A172 (cell line): ENCODE measurements at places on chromosomes 12 and 14. TPM values are rescaled to one million over a fixed set of nuclear protein-coding genes. Genes with fewer than 3 reads are reported as not detected.

DNA sequence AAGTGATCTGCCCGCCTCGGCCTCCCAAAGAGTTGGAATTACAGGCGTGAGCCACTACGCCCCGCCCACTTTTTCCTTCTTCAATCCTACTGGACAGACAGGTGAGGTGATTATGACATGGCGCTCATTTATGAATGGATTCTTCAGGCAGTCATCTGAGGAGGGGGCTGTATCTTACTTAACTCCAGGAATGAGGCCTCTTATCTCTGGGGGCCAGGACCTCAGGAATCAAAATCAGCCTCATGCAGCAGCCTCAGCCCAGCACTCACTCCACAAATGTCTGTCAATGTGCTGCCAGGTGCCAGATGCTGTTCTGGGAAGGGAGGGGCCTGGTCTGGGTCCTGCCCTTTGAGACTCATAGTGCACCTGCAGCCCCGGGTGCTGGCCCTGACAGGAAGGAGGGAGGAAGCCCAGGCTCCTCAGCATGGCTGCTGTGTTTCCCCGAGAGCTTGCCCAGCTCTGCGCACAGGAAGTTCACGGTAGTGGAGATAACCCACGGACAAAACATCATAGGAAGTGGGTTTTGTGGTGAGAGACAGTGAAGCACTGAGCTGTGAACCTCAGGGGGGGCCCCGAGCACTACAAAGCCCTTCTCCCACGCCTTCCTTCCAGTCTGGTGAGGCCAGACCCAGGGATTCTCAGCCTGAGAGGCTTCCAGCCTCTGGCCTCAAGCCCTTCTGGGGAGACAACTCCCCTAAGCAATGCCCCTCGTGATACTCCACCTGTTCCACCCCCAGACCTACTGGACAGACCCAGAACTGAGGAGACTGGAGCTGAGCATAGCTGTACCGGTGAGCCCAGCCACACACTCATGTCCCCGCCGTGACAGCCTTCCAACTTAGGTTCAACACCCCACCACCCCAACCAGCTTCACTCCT is 22.3 kb downstream of the GALNT6 start:
- DNase-seq, result peak; percentile 80

Gene AICDA
- not detected in 2 replicates for total RNA-seq

DNA sequence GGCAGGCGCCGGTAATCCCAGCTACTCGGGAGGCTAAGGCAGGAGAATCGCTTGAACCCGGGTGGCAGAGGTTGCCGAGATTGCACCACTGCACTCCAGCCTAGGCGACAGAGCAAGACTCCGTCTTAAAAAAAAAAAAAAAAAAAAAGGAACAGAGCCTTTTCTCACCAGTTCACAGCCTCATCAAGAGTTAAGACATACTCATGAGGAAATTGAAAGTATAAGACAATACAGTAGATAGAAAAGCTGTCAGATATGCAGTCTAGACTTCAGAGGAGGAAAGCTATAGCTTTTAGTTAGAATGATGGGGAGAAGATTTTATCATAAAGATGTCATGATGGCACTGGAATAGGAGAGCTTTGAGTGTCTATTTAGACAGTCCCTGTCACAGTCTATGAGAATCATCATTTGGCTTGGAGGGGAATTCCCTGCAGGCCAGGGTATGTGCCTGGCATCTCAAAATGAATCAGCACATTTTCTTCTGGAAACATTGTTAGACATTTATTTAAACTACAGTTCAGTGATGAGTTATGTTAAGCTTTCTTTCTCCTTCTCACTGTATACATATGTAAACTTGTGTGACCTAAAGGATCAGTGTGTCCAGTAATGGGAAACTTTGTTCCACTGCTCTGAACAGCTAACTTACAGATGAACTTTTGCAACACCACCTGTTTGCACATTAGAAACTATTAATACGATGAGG is 2.9 kb upstream of the RAB35 start:
- peak; percentile 51 for DNase-seq

Gene CPNE6
- total RNA-seq, result not detected in 2 replicates

DNA sequence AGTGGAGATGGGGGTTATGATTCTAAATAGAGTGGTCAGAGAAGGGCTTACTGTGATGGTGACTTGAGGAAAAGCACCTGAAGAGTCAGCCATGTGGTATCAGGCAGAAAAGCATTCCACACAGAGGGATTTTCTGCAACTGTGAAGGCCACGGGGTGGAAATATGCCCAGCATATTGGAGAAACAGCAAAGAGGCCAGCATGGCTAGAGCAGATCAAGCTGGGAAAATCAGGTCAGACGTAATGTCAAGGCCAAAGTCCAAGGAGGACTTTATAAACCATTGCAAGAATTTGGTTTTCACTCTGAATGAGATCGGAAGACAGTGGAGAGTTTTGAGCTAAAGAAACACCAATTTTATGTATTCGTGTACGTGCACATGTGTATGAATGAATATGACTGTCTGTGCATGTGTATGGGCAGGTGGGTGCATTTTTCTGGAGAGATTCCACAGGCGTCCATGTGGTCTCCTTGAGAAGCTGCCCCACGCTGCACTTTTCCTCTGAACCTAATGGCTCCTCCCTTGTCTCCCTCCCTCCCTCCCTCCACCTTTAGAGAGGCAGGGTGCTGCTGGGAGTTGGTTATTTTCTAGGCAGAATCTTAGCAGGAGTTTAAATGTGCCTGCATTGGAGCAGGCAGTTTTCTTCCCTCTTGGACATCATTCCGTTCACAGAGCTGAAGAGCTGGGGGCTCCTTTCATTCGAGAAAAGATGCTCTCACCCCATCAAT is 97.4 kb upstream of the PPP4R3A start:
- DNase-seq, result no peak

Gene KRT5
- total RNA-seq, result 1.1 and 1.4 TPM in 2 replicates

DNA sequence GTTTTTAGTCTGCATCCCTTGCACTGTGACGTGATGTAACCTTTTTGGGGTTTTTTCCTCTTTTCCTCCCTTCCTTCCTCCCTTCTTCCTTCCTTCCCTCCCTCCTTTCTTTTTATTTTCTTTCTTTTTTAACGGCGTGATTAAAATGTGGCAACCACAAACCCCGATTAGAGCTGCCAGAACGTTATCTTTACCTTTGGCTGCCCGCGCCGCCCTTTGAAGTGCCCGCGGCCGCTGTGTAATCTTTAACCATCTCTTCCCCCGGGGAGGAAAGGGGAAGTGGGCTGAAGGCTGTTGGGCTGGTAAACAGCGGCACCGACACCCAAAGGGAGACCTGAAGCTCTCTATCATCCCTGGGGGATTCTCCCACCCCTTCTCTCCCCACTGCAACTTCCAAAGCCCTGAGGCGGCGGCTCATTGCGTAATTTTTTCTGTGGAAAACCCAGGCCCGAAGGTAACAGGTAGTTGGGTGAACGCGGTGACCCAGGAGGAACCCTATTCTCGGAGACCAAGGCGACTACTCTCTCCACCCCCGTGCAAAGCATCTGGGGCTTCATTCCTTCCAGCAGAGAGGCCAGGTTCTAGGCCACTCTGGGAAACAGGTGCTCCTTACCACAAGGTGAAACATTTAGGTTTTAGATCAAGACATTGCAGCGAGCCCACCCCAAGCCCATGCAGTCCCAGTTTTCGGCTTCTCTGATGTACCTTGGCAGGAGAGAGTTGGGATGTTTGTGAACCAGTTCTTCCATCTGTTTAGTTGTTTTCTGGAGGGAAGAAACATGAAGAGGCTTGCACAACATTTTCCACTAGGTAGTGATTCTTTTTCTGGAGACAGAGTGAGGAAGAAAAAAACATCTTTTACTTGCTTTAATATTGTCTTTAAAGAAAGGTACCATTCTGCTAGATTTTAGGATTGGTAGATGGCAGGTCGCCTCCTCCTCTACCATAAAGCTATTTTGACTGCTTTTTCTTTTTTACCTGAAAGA is 1.5 kb downstream of the LGR5 start:
- DNase-seq, result no peak

DNA sequence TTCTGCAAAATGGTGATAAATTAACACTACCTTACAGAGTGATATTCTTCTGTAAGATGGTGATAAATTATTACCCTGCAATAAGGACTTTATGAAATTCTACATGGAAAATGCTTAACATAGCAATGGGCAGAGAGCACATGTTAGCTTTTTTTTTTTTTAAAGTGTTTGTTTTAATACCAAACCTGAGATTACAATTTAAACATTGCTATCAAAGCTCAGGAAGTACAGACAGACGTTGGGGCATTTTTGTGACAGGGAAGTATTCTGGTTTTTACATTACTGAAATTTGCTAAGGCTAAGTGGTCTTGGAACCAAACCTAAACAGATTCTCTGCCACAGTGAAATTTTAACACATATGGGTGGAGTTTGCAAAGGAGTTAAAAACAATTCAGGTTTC is 133.1 kb downstream of the FGD4 start:
- no peak for DNase-seq

DNA sequence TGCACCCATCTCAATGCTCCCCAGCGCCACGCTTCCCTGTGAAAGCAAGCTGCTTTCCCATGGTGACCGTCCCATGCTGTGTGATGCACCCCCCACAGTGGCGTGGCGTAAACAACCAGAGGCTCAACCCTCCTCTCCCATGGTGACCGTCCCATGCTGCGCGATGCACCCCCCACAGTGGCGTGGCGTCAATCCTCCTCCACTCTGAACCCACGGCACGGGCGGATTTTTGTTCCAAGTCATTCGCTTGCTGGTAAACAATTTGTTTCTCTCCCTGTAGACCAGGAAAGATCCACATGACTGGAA is 8.9 kb downstream of the STX2 start:
- DNase-seq, result no peak

Gene CLMN
- total RNA-seq, result 1.5 and 1.8 TPM in 2 replicates

DNA sequence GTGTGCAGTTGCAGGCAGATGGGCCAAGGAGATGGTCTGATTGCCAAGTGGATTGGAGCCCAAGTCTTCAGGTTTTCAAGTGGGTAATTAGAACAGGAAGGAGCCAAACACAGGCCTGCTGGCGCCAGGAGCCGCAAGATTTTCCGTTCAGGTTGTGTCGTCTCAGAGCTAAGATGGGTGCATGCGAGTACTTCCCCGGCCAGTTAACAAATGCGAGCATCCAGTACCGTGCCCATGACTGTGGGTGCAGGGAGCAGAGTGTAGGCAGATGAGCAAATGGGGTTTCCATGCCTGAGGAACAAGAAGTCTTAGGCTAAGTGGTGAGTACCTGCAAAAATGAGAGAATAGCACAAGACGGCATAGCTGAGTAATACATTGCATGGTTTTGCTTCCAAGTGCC is 90.5 kb downstream of the CHST11 start:
- DNase-seq, result no peak

Gene GRIP1
- not detected in 2 replicates for total RNA-seq

DNA sequence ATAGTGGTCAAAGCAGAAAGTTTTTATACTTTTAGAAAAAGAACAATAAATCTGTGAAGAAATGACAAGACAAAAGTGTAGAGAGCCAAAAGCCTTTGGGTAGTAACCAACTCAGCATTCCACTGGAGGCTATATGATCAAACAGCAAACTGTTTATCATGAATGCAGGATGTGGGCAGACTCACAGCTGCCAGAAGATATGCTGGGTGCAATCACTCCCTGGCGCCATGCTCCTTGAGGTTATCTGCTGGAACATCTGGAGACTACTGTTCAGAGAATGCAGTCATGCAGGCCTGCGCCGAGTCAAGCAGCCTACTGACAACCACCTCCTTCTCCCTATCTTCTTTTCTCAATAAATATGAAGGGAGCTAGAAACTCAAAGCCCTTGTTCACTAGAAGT is 49.0 kb upstream of the SLC8A3 start:
- no peak for DNase-seq

Gene KRT74
- total RNA-seq, result 0.43 TPM in 1 of 2 replicates, not detected in the other

DNA sequence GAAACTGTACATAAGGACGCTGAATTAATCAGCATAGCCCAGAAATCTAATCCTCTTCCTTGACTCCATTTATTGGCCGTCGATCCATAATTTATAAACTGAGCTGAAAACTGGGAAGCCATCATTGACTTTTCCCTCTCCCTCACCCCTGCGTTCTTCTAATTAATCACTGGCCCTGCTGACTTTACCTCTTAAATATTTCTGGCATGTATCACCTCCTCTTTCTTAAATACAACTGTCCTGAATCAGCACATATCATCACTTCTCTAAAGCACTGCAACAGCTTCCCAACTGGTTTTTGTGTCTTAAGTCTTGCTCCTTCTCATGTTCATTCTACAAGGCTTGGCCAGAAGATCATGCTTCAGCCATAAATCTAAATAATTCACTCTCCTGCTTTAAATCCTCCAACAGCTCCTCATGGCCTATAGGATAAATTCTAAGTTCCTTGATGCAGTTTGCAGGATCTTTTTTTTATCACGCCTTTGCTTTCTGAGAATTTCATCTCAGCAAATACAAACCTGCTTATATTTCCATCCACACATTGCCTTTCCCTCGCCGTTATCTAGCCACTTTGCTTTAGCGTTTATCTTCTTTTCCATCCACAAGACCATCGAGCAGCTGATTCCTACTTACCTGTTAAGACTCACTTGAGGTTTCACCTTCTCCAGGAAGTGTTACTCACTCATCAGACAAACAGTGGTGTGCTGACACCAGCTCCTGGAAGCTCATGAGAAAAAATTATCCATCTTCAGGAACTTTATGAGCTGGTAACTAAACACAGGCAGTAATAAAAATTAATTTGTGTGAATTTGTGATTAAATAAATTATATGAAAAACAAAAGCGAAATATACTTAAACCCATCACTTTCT is 295.6 kb upstream of the FLRT2 start:
- DNase-seq, result peak; percentile 32

GRCh38 chr12:4308334-4308950 is 12.6 kb upstream of the TIGAR start:
- no peak for DNase-seq

Gene BIN2
- total RNA-seq, result not detected in 2 replicates

DNA sequence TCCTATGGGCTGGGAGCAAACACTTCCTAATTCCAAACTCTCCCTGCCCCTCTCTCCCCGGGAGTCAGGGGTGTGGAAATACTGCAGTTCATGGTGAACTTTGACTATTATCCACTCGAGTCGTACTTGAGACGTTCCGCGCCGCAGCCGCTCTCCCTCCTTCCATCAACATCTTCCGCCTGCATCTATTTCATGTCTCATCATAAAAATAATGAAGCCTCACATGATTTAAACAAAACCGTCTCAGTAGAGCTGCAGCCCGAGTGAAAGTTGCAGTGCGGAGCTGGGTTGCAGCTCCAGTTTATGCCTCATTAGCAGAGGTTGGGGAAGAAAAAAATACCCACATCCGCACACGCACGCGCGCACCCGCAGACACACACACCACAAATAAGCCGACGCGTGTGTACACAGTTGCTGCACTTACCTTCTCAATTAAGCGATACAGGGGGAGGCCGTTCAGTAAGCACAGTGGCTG is 283 bp downstream of the LMO3 start:
- DNase-seq, result no peak

GRCh38 chr14:96792003-96792402 is 5.2 kb upstream of the VRK1 start:
- DNase-seq, result no peak
